Activated T-cell treated with anti-CD3 and anti-CD28 coated beads, Interleukin-2, amount 50 U/mL, for 48 hours (primary cell): ENCODE measurements at places on chromosomes 5 and 9.

DNA sequence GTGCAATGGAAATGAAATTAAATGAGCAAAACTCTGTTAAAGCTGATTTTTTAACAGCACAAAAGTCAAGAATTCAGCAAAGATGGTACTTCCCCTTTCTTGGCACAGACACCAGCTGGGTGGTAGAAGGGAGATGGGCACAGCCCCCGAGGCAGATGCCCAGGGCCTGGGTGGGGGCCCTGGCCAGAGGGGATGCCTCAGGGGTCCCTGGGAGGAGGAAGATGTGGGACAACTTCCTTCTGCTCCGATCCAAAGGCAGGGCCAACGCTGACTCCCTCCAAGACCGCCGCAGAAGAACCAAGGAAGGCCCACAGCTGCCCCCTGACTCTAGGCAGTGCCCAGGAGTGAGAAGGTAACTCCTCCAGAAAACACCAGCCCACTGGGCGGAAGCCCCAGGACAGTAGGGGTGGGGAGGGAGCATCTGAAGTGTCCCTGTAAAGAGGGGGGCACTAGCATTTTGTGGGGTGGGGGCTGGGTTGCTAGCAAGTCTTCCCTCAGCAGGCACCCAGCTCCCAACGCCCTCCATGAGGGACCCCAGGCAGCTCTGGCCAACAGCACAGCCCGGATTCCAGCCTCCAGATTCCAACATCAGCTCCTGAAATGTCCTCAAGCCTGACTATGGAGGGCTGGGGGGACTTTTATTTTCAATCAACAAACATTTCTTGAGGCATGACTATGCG lies 4.9 kb downstream of the NACC2 start:
- no peak for DNase-seq

- no peak for DNase-seq
Measured at GRCh38 chr9:88451160-88451559, 62.9 kb downstream of the SPIN1 start.

DNA sequence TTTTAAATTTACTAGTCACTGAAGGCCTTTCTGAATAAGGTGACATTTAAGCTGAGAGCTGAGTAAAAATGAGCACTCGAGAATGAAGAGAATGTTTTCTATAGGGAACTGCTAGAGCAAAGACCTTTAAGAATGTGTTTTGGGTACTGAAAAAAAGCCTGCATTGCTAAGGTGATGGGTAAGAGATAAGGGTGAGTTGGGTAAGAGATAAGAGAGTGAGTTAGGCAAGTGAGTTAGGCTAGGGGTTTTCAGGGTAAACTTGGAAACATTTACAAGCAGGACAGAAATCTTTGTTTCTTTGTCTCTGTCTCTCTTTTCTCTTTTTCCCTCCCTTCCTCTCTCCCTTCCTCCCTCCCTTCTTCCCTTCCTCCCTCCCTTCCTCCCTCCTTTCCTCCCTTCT lies 5.6 kb downstream of the RAD23B start:
- DNase-seq = no peak

- peak; percentile 85 for DNase-seq
Measured at GRCh38 chr9:133532937-133533668, 1.4 kb upstream of the ADAMTSL2 start.

- DNase-seq = no peak
Measured at GRCh38 chr9:83155733-83156132, 92.8 kb upstream of the RASEF start.

GRCh38 chr9:90870621-90871326 lies 69.2 kb downstream of the SYK start:
- peak; percentile 40 for DNase-seq

DNA sequence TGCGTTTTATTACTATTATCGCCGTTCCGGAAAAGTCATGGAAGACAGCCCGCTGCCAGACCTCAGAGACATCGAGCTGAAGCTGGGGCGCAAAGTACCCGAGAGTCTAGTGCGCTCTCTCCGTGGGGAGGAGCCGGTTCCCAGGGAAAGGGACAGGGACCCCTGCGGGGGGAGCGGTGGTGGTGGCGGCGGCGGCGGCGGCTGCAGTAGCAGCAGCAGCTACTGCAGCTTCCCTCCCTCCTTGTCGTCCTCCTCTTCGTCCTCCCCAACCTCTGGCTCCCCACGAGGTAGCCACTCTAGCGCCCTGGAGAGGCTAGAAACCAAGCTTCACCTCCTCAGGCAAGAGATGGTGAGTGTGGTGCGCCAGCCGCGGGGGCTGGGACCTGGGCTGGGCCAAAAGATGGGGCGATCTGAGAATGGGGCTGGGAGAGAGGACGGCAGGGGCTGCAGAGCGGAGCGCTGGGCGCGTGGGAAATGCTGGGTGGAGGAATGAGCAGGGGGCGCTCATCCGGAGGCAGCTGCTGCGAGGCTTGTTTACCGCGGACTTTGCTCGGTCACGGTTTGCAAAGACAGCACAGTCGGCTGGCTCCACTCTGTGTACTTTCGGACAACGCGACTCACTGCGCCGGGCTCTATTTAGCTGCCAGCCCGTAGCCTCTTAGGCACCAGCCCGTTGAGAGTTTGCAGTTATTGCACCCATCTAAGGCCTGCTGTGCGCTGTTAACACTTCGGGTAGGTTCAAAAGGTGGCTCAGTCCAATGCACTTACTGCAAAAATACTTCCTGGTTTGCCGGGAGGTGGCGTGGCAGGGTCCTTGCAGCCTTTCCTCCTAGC lies 1.1 kb downstream of the LURAP1L start:
- no peak for DNase-seq

DNA sequence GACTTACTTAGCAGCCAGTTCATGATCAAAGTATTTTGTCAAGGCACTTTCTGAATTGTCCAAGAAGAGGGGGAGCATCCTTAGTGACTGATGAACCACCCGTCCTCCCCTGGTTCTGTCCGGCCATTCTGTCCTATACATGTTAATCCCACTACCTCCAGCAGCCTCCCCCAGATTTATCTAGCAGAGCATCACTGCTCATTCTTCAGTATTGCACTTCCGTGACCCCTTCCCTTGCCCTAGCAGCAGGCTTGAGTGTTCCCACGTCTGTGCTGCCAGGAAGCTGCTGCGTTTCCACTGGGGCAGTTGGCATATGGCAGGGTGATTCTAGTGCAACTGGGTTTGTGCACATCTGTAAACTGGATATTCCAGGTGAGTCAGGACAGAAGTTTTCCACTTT lies 4.5 kb downstream of the GLDC start:
- no peak for DNase-seq

GRCh38 chr5:156647034-156647451 lies 203.1 kb upstream of the PPP1R2B start:
- DNase-seq = no peak

GRCh38 chr9:116644091-116644688 lies 42.9 kb upstream of the TRIM32 start:
- no peak for DNase-seq

- DNase-seq = no peak
Measured at GRCh38 chr5:168756453-168757391, 177.6 kb upstream of the PANK3 start.

DNA sequence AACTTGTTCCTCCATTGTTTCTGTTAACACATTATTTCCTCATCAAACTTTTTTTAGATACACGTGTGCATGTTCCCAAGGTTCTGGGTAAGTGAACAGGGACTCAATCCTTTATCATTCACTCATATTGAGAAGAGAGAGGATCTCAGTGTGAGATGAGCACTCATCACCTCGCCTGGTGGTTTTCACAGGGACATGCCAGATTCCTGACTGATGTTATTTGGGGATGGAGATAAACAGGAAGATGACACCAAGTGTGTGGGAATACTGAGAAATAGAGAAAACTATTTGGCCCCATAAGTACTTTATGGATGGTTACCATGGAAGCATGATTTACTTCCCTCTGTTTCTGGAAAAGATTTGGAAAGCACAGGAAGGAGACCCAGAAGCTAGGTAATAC lies 533.3 kb upstream of the DMAC1 start:
- no peak for DNase-seq

GRCh38 chr9:133054194-133054890 lies 7.4 kb upstream of the CEL start:
- no peak for DNase-seq

GRCh38 chr5:173878224-173878967 lies 9.8 kb upstream of the CPEB4 start:
- DNase-seq = no peak

GRCh38 chr5:2432076-2432920 lies 319.2 kb downstream of the IRX2 start:
- DNase-seq = no peak

DNA sequence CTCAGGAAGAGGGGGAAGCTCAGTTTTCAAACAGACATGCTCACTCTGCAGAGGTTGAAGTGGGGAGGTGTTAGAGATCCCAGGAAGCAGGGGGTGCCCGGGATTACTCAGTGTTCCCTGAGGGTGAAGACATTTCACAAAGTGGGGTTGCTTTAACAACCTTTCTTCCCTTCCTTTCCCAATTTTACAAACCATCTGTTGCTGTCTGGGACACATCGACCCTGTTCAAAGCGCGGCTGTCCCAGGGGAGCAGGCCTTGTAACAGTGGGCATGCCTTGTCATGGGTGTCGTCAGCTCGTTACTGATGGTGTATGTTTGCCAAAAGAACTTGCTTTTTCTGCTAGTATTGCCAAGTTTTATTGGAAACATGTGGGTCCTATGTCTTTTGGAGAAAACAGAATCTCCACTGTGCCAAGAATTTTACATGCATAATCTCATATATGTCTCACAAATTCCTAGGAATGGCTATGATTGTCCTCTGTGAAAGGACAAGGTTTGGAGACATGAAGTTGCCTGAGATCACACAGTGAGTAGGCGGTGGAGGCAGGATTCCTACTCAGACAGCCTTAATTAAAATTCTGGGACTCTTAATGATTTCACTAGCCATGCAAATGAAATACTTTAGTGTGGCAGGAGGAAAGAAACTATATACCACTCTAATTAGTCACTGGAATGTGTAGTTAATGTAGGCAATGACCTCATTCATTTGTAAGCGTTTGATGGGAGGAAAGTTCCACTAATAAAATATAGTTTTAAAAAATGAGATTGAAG lies 198.9 kb downstream of the NXNL2 start:
- DNase-seq = no peak

DNA sequence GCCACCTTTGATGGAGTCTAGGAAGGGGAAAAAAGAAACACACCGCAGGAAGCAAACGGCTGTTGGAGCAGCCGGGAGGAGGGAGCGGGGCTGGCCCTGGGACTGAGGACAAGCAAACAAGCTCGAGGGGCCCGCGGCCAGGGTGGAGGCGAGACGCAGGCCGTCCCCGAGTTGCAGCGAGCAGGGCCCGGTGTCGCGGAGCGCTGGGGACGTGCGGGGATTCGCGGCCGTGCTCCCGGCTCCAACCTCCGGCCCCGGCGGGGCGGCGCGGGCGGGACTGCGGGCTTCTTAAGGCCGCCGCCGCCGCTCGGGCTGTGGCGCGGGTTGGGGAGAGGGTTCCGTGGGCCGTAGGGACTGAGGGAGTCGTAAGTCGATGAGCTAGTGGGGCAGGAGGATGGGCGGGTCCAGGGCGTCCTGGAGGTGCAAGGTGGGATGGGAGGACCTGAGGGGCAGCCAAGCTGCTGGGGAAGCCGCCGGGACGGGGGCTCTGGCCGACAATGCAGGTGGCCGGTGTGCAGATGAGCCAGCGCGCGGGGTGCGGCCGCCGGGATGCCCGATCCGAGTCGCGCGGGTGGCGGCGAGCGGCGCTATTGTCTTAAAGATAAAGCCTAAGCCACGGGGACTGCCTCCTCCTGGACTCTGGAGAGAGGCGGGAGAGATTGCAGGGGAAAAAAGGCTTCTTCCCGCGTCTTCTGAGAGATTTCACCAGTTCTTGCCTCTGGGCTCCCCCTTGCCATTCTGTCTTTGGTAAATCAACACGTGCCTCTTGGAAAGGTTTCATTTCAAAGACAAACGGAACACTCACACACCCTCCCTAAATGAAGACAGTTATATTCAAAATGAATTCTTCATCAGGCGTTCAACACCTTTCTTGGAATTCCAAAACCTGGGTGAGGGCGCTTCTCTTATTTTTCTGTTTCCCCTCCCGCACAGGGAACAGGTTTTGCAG lies 1.6 kb upstream of the HAPLN1 start:
- DNase-seq = peak; percentile 46

DNA sequence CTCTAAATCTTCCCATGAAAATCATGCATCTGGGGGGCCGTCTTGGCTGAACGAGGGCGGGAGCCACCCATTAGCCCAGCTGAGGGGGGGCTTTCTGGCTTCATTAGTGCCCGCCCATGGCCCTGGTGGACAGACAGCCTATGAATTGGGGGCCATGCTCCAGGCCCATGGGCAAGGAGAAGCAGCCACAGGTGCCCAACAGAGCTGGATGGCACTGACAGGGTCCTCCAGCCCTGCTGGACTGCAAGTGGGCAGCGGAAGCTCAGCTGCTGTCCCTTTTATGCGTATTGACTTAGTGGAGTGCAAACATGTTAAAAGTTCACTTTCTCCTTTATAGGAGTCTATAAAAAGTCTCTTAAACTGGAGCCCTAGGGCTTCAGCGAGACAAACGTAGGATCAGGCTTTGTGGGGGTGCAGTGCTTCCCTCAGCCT lies 75.3 kb downstream of the MACROH2A1 start:
- DNase-seq = peak; percentile 8

- no peak for DNase-seq
Measured at GRCh38 chr9:91197232-91198181, 164.2 kb downstream of the AUH start.

GRCh38 chr9:133396952-133397351 lies 20.8 kb downstream of the STKLD1 start:
- no peak for DNase-seq

DNA sequence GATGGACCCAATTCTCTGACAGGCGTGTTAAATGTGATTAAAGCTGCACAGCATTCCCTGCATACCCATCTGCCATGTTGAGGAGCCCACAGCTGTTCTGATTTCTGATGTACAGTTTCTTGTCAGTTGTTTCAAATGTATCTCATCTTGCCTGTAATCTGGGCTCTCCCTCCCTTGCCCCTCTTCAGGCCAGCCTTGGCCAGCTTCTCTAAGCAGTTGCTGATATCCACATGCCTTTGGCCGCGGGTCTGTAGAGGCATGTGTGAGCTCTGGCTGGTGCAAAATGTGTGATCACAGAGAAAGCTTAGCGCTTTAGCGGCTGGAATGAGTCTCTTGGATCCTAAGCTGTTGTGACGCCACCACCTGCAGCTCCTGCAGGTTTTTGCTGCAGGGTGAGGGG lies 332.0 kb downstream of the MLLT3 start:
- no peak for DNase-seq

- DNase-seq = no peak
Measured at GRCh38 chr5:26582350-26583045, 455.9 kb downstream of the CDH9 start.

DNA sequence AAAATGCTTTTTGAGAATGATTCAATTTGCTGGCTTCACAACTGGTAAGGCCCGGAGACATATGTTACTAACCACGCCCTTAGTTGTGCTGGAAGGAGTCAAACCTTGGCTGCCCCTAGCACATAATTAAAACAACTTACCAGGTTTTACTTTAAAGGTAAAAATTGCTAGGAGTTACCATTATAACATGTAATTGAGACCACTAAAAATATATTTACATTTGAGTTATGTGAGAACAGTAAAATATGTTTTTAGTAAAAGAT lies 435.6 kb upstream of the CDH9 start:
- no peak for DNase-seq
